ENCODE measurements at places on chromosomes 6 and 20.
A peak's percentile ranks its signal among the peaks of the same experiment; 100 is the strongest.

GRCh38 chr20:18567739-18568091 lies 483 bp downstream of the SMIM26 start:
- no peak for DNase-seq

DNA sequence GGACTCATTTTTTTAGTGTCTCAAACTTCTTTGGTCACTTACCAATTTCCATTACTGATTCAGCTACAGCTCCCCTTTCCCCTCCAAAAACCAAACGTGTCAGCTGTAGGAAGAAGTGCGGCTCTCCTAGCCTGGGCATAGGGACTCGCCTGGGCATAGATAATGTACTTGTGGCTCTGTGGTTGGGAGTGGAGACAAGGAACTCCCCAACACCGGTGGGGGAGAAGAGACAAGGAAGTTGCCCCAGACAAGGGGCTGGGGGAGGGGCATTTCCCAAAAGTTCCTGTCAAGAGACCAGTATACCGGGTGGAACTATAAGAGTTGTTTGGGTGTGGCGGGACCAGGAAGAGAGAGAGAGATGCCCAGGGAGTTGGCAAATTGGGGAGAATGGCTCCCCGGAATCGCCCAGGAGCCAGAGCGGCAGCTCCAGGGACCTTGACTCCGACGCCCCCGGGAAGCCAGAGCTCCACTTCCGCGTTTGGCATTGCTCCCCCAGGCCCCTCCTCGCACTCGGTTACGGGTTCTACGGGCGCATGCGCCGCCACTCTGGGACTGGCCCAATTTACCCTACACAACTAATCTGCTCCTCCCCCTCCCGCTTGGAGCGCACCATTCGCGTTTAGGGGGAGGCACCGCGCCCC lies 871 bp upstream of the ZFAND3 start:
- DNase-seq, result peak; percentile 86

- DNase-seq, result no peak
Observed at GRCh38 chr20:56793916-56794315, 164.8 kb downstream of the TFAP2C start.

DNA sequence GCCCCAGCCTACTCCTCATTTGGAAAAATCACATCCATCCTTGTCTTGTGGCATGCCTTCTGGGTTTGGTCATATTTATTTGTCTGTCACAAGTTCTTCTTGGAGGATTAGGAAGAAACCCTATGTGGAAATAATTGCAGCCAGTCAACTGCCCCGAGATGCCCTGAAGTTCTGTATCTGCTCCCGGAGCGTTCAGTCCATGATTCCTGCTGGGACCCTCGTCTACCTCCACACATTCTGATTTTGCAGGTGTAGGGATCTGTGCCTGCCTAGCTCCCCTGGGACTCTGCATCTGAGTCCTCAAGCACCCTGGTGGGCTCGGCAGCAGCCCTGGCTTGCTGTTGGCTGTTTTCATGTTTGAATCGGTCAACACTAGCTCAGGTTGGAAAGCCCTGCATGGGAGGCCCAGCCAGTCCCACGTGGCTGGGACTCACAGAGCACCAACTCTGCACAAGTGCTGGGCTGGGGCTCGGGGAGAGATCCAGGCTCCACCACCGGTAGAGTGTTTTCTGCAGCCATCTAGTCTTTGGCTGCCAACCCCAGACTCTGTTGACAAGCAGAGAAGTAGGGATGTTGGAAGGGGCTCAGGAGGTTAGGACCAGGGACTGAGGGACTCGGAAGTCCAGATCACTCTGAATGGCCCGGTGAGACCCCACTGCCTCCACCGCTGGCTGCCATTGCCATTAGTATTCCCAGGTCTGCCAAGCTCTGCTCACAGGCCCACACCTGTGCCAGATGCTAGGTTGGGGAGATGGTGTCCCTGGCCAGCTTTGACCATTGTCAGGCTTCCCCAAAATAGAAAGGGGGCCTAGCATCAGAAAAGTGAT lies 183.5 kb upstream of the CST7 start:
- no peak for DNase-seq

- no peak for DNase-seq
Observed at GRCh38 chr20:40416274-40416673, 272.8 kb downstream of the MAFB start.

GRCh38 chr6:40131675-40132074 lies 197.4 kb upstream of the MOCS1 start:
- no peak for DNase-seq

GRCh38 chr6:83442752-83443151 lies 11.9 kb upstream of the ME1 start:
- no peak for DNase-seq

- DNase-seq, result no peak
Observed at GRCh38 chr20:40683221-40683893, 5.7 kb downstream of the MAFB start.

- DNase-seq, result no peak
Observed at GRCh38 chr20:703006-703405, 27.4 kb upstream of the SCRT2 start.

Data from activated gamma-delta T cell (primary cell).